ENCODE measurements at places on chromosomes 6 and 20. TPM values are rescaled to one million over a fixed set of nuclear protein-coding genes. Genes with fewer than 3 reads are reported as not detected.

Gene TSBP1
- not detected for total RNA-seq

Gene SLC16A10
- 0.35 TPM for total RNA-seq

Gene BHLHE23
- not detected for total RNA-seq

Gene ECT2L
- total RNA-seq: not detected

Gene VTA1
- total RNA-seq: 39.3 TPM

Gene SLC12A5
- total RNA-seq: 13.8 TPM

Gene BACH2
- 0.42 TPM for total RNA-seq

Gene CLPSL1
- not detected for total RNA-seq

Gene HLA-DQB1
- total RNA-seq: not detected

Gene HCRTR2
- total RNA-seq: not detected

Gene STX11
- total RNA-seq: 2.3 TPM

Gene STK38
- total RNA-seq: 15.7 TPM

Gene BIRC7
- total RNA-seq: 2.3 TPM

Gene EGFL8
- 0.82 TPM for total RNA-seq

Gene BPIFB4
- total RNA-seq: not detected

Gene NKAIN4
- 8.3 TPM for total RNA-seq

Gene PDYN
- total RNA-seq: not detected

Gene OXT
- total RNA-seq: not detected

Gene POM121L2
- total RNA-seq: not detected

Gene COL21A1
- total RNA-seq: 0.50 TPM

Gene TENT5A
- 0.68 TPM for total RNA-seq

Gene MOXD1
- total RNA-seq: 1.7 TPM
